NCI-H2081 treated with DMSO at 0.1 percent for 48 hours (cell line): ENCODE measurements at places on chromosomes 12 and 14.

DNA sequence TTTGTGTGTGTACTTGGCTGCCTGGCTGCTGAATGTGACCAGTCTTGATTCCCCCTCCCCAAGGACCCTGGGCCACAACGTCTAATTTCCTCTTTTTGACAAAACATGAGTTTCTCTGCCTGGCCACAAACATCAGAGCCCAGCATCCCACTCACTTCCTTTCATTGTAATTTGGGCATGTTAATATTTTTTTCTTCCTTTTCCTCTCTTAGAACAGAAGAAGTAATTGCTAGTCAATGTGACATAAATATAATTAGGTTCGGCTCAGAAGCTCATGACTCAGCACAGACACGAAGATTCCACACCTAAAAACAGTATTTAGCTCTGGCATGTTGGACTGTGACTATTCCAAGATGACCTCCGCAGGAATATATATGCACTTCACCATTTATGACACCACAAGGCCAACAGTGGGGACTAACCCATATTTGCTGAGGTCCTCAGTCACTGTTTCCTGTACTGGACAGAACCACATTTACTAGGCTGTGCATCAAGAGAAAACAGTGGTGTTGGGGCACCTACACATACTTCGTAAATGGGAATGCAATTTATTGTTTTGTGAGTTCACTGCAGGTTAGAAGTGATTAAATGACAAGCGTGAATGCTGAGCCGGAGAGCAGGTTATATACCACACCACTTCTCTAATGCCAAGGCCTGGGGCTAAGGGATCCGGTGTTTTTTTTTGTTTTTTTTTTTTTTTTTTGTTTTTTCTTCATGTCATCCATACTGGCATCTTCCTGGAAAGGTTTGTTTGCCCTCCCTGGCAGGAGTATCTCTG is 4.2 kb downstream of the GSG1 start:
- no peak for DNase-seq

- DNase-seq, result no peak
These were observed 145.1 kb downstream of the ACSS3 start for GRCh38 chr12:81222846-81223592.

DNA sequence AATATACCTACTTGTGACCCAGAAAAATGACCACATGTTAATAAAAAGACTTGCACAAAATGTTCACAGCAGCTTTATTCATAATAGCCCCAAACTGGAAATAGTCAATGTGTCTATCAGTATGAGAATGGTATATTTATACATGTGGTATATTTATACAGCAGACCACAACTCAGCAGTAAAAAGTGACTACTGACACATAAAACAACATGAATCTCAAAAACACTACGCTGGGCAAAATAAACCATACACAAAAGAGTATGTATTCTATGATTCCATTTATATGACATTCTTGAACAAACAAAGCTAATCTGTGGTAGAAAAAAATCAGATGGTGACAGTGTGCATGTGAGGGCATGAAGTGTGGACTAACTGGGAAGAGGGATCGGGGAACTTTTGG is 35.1 kb downstream of the ARF6 start:
- DNase-seq, result no peak

GRCh38 chr14:70415788-70416187 is 1.1 kb downstream of the SYNJ2BP start:
- no peak for DNase-seq

DNA sequence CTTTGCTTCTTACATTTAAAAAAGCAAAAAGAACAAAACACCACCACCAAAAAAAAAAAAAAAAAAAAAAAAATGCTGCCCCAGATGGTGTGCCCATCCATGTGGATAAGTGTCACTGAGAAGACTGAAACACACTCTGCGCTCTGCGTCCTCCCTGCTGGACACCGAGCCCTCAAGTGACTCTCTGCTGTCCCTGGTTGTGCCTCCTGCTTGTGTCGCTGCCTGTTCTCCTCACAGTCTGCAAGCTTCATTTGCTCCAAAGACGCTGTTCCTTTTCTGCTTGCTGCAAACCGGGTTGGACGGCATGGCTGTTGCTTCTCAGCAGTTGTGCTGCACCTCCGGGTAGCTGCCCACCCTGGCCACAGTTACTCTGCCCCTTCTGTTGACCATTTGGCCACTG is 276.2 kb upstream of the ATP2B1 start:
- no peak for DNase-seq

GRCh38 chr12:19245666-19246065 is 116.1 kb downstream of the PLEKHA5 start:
- no peak for DNase-seq

DNA sequence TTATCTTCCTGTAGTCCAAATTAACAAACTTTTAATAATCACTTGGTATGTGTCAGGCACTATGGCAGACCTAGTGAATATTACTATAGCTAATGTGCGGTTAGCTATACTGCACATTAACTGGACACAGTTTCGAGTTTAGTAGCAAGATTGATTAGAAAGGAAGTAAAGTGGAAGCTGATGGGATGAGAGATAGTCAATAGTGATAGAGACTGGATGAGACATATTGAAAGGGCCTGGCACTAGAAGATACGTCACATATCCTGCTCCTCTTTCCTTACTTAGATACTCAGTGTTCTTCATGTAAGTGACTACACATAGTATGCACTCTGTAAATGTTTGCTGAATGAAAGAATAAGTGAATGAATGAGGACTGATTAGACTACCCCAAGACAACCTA is 5.5 kb downstream of the TBK1 start:
- no peak for DNase-seq

- DNase-seq, result no peak
These were observed 13.4 kb downstream of the TNFAIP2 start for GRCh38 chr14:103136388-103137271.

DNA sequence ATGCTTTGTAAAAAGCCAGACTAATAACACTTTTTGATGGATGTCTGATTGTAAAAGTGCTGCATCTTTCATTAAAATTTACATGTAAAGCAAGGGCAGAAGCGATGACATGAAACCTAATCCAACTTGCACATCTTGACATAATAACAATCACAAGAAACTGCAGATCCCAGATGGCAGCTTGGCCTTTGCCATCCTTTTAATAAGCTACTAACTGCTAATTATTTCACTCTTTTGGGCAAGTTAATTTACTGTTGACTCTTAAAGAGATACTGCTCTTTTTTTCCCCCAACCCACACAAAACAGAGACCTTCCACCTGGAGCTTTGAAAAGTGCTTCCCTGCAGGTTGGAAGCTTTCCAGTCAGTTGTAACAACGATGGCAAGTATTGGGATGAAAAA is 137.5 kb downstream of the NRXN3 start:
- peak; percentile 69 for DNase-seq

- DNase-seq, result no peak
These were observed 20.7 kb downstream of the LGR5 start for GRCh38 chr12:71460318-71460717.

GRCh38 chr14:60656686-60657455 is 7.6 kb upstream of the SIX1 start:
- DNase-seq, result no peak

GRCh38 chr14:66242001-66242400 is 244.2 kb upstream of the CCDC196 start:
- no peak for DNase-seq

- DNase-seq, result no peak
These were observed 101.5 kb upstream of the SLCO1C1 start for GRCh38 chr12:20593611-20594010.

GRCh38 chr12:12198124-12198523 is 68.7 kb downstream of the LRP6 start:
- no peak for DNase-seq

- no peak for DNase-seq
These were observed 287.1 kb upstream of the G2E3 start for GRCh38 chr14:30271811-30272323.

DNA sequence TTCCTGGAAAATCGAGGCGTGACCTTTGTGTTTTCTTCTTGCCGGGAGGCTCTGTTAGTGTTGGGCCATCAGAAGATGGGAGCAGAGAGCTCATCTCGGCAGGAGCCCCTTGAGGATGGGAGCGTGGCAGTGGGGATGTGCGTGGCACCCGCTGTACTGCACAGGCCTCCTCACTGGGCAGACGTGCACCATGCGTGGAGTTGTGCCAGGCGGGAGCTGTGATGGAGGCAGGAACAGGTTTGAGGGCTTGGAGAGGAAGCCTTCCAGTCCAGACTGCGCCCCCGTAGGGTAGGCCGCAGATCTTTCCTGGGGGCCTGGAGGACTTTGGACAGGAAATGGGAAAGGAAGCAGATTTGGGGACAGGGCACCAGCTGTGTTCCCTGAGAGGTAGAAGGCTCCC is 197.5 kb downstream of the TSPAN9 start:
- DNase-seq, result no peak

DNA sequence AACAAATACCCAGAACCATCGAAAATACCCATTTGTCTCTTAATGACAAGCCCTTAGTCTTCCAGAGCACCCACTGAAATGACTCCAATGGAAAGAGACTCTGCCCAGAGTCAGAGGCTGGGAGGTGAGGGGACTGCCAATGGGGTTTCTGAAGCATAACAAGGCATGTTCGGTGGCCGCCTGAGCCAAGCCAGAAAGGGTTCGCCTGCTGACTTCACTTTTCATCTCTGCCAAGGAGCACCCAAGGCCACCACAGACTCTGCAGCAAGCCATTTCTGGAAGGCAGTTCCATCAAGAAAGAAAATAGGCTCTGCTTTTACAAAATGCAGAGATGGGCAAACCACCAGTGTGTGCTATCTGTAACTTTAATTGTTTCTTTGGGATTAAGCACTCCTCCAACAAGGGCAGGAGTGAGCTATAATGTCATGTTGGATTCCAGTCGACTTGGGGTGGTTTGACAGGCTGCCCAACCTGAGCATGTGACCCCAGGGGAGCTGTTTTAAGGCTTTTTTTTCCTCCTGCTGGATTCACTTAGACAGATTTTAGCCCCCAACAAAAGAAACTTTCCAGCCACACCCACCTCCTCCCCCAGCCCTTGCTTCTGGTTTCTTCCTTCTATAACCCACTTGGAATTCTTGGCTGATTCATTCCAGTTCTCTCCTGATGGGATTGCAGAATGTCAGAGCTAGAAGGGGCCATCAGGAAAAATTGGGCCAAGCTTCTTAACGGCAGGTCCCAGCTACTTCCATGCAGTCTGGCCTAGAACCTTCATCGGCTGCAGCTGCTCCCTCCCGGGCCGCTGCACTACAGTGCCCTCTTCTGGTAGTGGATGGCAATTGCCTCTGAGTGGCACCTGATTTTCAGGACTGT is 24.1 kb downstream of the CKAP4 start:
- DNase-seq, result peak; percentile 13

DNA sequence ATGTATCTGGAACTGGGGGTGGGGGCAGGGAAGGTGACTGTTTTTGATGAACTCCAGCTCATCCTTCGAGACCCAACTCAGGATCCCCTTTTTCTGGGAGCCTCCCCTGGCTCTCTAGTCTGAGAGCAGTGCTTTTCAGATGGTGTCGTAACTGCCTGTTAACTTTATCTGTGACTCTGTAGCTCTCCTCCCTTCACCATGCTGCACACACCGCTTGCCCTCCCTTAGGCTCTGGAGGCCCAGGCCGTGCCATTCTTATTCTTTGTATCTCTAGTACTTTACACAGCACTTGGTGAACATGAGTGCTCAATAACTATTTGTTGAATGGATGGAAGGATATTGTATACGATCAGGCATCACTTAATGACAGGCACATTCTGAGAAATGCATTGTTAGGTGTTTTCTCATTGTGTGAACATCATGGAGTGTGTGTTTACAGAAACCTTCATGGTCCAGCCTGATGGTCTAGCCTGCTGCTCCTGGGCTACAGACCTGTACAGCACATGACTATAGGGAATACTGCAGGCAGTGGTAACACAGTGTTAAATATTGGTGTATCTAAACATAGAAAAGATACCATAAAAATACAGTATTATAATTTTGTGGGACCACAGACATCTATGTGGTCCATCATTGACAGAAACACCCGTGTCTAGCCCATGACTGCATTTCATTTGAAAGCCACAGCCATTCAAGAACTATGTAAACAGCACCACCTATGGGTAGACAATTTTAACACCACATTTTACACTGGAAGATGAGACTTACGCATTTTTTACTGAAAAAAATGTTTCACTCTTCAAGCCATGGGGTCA is 91.8 kb downstream of the EML1 start:
- DNase-seq, result peak; percentile 17

DNA sequence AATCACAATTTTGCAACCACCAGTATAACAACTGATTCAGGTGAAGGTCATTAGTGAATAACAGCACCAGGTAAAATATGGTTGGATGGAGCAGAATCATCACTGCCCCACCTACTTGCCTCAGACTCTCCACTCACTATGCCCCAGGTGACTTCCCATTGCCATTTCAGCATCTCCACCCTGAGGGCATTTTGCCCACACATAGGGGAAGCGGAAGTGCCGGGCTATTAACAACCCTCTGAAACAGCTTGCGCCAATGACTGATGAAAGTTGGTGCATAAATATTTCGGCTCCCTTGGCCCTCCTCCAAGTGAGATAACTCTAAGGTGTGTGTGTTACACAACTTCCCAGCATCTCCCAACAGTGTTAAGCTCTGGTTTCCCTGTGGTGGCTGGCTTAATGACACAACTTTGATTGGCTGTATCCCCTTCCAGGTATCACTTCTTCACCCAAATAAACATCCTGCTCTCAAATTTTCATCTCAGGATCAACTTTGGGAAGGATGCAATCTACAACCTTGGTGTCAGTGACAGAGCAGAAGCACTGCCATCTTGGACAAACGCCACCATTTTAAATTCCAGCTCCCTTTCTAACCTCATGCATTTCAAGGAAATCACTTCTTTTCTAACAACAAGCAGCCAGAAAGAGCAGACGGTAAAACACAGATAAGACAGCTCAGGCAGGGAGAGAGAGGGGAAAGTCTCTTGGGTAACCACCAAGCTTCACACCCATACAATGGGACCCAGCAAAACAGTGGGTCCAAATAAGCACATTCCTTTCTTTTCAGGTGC is 73.6 kb upstream of the PPP2R5C start:
- no peak for DNase-seq

- DNase-seq, result no peak
These were observed 990.3 kb downstream of the AACS start for GRCh38 chr12:126055521-126055920.

GRCh38 chr12:100503228-100503628 is 29.6 kb downstream of the NR1H4 start:
- DNase-seq, result no peak

DNA sequence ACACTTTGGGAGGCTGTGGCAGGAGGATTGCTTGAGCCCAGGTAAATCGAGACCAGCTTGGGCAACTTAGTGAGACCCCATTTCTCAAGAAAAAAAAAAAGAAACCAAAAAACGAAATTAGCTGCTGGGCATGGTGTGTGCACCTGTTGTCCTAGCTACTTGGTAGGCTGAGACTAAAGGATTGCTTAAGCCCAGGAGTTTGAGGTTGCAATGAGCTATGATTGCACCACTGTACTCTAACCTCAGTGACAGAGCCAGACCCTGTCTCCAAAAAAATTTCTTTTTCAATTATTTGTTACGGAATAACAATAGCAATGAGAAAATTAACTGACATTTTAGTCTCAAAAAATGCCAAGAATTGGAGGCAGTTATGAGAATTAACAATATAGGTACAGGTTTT is 128.0 kb downstream of the CCDC91 start:
- DNase-seq, result no peak

- DNase-seq, result no peak
These were observed 7.4 kb upstream of the TESPA1 start for GRCh38 chr12:54991991-54992375.

- DNase-seq, result no peak
These were observed 27.0 kb upstream of the HIF1A start for GRCh38 chr14:61668282-61668681.
